ENCODE measurements at places on chromosomes 3 and 15.

DNA sequence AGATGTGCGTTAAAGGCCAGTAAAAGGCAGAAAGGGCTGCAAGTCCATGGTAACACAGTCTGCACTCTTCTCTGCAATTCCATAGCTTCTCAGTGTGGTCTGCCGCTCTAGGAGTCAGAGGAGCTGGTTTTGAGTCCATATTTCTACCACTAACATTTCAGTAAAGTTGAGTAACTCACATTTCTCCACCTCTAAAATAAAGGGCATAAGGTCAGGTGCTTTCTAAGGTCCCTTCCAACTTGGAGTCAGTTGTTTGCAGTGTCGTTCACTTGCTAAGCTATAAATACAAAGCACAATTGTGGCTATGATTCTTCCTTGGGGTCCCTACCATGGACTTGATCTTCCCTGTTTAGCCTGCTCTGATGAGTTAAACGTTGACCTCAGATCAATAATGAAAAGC lies 171.1 kb downstream of the P3H2 start:
- H3K27ac ChIP-seq = no peak overlapping the region
- H3K4me1 ChIP-seq = peaks cover 4% of the 10 kb centered on the region
- H3K36me3 ChIP-seq = no peaks in the 10 kb centered on the region
- no peak overlapping the region for H3K4me3 ChIP-seq
- H3K27me3 ChIP-seq = peaks cover 12% of the 10 kb centered on the region

DNA sequence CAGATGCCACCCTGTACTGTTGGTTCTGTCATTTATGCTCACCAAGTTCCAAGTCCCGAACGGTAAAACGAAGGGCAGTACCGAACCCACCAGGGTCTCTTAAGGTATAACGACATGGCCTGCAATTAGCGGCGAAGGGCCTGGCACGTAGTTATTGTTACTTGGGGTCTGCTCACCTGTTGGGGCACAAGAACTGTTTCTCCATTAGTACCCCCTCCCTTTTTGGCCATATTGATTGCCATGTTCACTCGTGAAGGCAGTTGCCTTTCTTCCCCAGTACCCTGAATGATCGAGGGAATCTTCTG lies 435 bp downstream of the IL17RB start:
- no peaks in the 10 kb centered on the region for H3K36me3 ChIP-seq
- peaks cover 58% of the 10 kb centered on the region for H3K27me3 ChIP-seq
- H3K4me3 ChIP-seq = peak overlapping the region; percentile 58
- peaks cover 10% of the 10 kb centered on the region for H3K4me1 ChIP-seq

GRCh38 chr15:74397239-74398068 lies 30.0 kb upstream of the CYP11A1 start:
- H3K27me3 ChIP-seq = no peaks in the 10 kb centered on the region
- peak overlapping the region; percentile 66 for H3K4me3 ChIP-seq
- H3K36me3 ChIP-seq = peaks cover 10% of the 10 kb centered on the region
- peaks cover 99% of the 10 kb centered on the region for H3K4me1 ChIP-seq
- peak; percentile 42 for DNase-seq

DNA sequence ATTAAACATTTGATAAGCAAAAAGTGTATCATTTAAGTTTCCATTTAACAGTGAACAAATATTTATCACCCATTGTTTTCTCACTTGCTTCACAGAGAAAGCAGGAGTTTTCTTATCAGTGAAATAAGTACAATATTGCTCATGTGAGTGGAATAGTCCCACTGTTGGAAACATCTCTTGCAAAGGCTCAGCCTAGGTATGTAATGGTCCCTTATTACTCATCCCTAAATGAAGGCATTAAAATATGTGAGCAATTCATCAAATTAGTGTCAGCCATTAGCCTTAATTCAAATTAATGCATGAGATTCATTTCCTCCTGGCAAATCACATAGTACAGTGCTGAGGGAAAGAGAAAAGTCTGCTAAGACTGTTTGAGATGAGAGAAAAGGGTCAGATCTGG lies 9.6 kb upstream of the FMN1 start:
- H3K27me3 ChIP-seq = peaks cover 2% of the 10 kb centered on the region
- peaks cover 42% of the 10 kb centered on the region for H3K4me1 ChIP-seq
- no peak overlapping the region for H3K27ac ChIP-seq
- no peak overlapping the region for H3K4me3 ChIP-seq
- DNase-seq = no peak

DNA sequence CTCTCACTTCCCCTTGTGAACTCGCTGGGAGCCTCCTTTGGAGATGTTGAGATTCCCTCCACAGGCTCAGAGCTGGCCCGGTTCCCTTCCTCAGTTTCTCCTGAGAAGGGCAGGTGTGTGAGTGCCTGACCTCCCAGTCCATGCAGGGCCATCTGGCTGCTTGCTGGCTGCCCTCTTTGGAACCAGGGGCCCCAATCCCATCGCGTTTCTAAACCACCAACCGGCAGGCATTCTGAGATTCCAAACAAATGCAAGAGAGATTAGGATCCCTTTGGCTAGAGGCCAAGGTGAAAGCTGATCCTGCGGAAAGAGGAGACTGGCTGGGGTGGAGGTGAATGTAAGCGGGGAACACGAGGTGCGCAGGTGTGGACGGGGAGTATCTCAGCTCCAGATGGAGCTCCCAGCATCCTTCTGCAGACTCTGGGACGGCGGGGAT lies 2.9 kb upstream of the PRRT3 start:
- no peak overlapping the region for H3K27ac ChIP-seq
- H3K4me1 ChIP-seq = peaks cover 22% of the 10 kb centered on the region

DNA sequence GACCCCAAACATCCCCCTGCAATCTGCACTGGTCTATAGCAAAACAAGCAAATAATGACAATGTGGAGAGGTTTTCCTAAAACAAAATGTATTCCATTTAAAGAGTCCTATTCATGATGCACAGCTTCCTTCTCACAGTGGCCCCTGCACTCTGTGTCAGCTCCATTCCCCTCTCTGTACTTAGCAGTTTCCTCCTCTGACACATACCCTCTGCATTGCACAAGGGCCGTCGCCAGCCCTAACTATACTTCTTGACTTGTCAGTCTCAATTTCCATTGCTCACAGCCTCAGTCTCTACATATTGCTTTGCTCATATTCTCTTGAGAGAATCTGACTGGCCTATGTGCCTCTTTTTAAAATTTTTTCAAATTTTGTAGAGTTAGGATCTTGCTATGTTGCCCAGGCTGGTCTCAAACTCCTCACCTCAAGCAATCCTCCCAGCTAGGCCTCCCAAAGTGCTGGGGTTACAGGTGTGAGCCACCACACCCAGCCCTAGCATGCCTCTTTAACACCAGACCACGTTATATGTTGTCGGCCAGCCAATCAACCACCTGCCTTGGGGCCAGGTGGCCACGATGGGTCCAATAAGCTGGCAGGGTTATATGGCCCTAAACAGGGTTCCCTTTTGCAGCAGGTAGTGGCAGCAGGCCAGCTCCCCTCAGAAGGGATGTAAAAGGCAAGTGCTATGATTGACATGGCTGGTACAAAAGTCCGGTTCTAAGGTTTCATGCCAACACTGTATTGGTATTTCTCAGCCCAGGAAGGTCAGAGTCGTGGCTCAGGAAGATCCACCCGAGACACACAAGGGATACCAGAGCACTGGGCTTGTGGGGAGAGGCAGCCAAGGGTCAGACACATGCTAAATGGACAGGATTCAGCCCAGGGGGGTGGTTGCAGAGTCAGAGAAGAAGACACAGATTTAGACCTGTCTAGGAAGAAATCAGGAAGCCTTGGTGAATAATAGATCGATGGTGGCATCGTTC lies 59.0 kb upstream of the SMAD3 start:
- no peaks in the 10 kb centered on the region for H3K27me3 ChIP-seq
- no peaks in the 10 kb centered on the region for H3K4me1 ChIP-seq
- no peak for DNase-seq
- no peaks in the 10 kb centered on the region for H3K36me3 ChIP-seq

GRCh38 chr3:32698506-32698905 lies 13.5 kb downstream of the CNOT10 start:
- H3K4me3 ChIP-seq = no peak overlapping the region
- peaks cover 17% of the 10 kb centered on the region for H3K4me1 ChIP-seq
- peaks cover 26% of the 10 kb centered on the region for H3K36me3 ChIP-seq
- no peaks in the 10 kb centered on the region for H3K27me3 ChIP-seq

- no peak overlapping the region for H3K4me3 ChIP-seq
- H3K27ac ChIP-seq = no peak overlapping the region
- H3K27me3 ChIP-seq = no peaks in the 10 kb centered on the region
- no peaks in the 10 kb centered on the region for H3K36me3 ChIP-seq
- no peak for DNase-seq
Measured at GRCh38 chr3:83321891-83322290, 1560.4 kb upstream of the GBE1 start.

GRCh38 chr15:75145027-75145841 lies 56.4 kb upstream of the C15orf39 start:
- H3K4me1 ChIP-seq = peaks cover 7% of the 10 kb centered on the region
- H3K4me3 ChIP-seq = no peak overlapping the region
- peaks cover 24% of the 10 kb centered on the region for H3K36me3 ChIP-seq
- H3K27ac ChIP-seq = no peak overlapping the region

DNA sequence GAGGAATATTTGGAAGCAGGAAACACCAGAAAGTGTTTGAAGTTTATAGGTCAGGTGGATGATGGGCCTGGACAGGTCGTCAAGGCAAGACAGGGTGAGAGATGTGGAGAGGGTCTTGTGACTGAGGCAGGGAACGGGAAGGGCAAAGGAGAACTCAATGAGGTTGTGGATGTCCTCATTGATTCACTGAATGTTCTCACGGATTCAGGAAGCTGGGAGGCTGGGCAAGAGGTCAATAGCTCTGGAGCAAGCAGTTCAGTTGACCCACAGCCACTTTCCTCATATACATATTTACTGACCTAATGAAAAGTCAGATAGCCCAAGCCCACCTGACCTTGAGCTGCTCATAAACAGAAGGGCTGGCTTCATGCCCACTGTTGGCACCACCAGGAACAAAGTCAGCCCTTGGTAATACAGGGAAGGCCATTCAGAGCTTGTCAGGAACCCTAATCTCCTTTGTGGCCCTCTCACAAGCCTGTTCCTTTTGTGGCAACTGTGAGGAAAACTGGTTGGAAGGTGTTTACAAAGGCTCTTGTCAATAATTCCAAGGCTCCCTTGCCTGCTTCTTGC lies 31.6 kb downstream of the ARRDC4 start:
- H3K36me3 ChIP-seq = no peaks in the 10 kb centered on the region
- H3K4me3 ChIP-seq = no peak overlapping the region
- H3K27me3 ChIP-seq = peaks cover 2% of the 10 kb centered on the region
- no peak for DNase-seq

- H3K27me3 ChIP-seq = no peaks in the 10 kb centered on the region
- H3K27ac ChIP-seq = no peak overlapping the region
- no peaks in the 10 kb centered on the region for H3K36me3 ChIP-seq
- H3K4me1 ChIP-seq = peaks cover 7% of the 10 kb centered on the region
Measured at GRCh38 chr3:143242101-143242500, 122.5 kb downstream of the CHST2 start.

- H3K4me1 ChIP-seq = peaks cover 3% of the 10 kb centered on the region
- no peak overlapping the region for H3K27ac ChIP-seq
- no peak overlapping the region for H3K4me3 ChIP-seq
- H3K36me3 ChIP-seq = peaks cover 31% of the 10 kb centered on the region
- no peak for DNase-seq
Measured at GRCh38 chr3:195352895-195353488, 82.0 kb upstream of the XXYLT1 start.

- no peaks in the 10 kb centered on the region for H3K4me1 ChIP-seq
- no peaks in the 10 kb centered on the region for H3K27me3 ChIP-seq
- H3K4me3 ChIP-seq = no peak overlapping the region
- DNase-seq = no peak
- no peaks in the 10 kb centered on the region for H3K36me3 ChIP-seq
Measured at GRCh38 chr3:155568295-155568694, 176.6 kb downstream of the PLCH1 start.

DNA sequence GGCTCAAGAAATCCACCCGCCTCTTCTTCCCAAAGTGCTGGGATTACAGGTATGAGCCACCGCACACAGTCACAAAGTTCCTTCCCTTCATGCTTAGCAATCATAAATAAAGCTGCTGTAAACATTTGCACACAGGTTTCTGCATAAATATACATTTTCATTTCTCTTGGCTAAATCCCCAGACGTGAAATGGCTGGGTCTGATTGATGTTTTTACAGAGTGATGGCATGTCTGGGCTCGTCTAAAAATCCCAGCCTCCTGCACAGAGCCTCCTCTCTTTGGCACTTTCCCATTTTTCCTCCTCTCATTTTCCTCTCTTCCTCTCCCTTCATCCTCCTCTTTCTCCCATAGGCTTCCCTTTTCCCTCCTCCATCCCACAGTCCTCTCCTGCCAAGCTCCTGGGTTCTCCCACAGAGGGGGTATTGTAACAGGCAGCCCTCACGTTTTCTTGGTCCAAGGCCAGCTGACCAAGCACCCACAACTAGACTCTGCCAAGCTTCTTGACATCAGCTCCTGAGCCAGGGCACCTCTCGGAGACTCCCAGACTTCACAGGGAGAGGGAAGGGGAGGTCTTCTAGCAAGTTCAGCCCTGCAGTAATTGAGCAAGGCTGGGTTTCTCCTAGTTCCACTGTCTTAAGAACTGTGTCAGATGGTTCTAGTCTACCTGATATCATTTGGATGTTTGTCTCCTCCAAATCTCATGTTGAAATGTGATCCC lies 10.5 kb upstream of the PLA2G4E start:
- no peak for DNase-seq
- H3K4me3 ChIP-seq = no peak overlapping the region
- H3K27ac ChIP-seq = no peak overlapping the region
- no peaks in the 10 kb centered on the region for H3K36me3 ChIP-seq

GRCh38 chr3:137946356-137946973 lies 63.5 kb upstream of the CLDN18 start:
- H3K36me3 ChIP-seq = no peaks in the 10 kb centered on the region
- peaks cover 2% of the 10 kb centered on the region for H3K27me3 ChIP-seq
- no peak overlapping the region for H3K4me3 ChIP-seq
- no peak overlapping the region for H3K27ac ChIP-seq
- peak; percentile 46 for DNase-seq
- H3K4me1 ChIP-seq = no peaks in the 10 kb centered on the region

- no peak for DNase-seq
- H3K27ac ChIP-seq = no peak overlapping the region
- no peaks in the 10 kb centered on the region for H3K4me1 ChIP-seq
Measured at GRCh38 chr15:66919421-66919820, 146.0 kb upstream of the SMAD3 start.

DNA sequence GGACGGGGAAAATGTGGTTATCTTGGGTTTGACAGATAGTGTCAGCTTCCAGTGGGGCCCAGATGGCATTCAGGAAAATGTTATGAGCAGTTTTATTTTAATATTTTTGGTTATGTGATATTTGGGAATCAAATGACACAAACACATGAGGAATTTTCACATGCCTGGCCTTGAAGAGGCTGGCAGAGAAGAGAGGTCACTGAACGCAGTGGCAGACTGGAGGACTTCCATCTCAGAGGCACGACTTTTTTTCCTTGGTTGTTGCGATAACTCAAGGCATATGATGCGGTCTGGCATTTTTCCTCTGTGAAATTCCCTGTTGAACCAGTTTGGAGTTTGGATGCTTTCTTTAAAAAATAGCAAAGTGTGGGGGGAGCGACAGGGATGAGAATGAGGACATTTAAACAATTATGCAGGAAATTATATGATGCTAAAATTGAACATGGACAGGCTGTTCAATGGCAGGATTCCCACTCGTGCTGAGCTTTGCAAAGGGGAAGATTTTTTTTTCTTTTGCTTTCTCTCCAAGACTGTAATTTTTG lies 36.9 kb upstream of the ARPP21 start:
- H3K4me3 ChIP-seq = no peak overlapping the region
- H3K27me3 ChIP-seq = no peaks in the 10 kb centered on the region
- no peak overlapping the region for H3K27ac ChIP-seq
- no peaks in the 10 kb centered on the region for H3K36me3 ChIP-seq
- DNase-seq = no peak
- no peaks in the 10 kb centered on the region for H3K4me1 ChIP-seq

All from activated naive CD8-positive, alpha-beta T cell treated with anti-CD3 and anti-CD28 coated beads, Interleukin-2, amount 50 U/mL, for 24 hours (primary cell).